Breast epithelium (tissue), 4 donors: ENCODE measurements at places on chromosomes 13 and 19. TPM values are rescaled to one million over a fixed set of nuclear protein-coding genes. Genes with fewer than 3 reads are reported as not detected.

GRCh38 chr13:95564733-95565291 lies 12.3 kb downstream of the CLDN10 start:
- DNase-seq, result no peak

Gene COL4A1
- 118 TPM for total RNA-seq

DNA sequence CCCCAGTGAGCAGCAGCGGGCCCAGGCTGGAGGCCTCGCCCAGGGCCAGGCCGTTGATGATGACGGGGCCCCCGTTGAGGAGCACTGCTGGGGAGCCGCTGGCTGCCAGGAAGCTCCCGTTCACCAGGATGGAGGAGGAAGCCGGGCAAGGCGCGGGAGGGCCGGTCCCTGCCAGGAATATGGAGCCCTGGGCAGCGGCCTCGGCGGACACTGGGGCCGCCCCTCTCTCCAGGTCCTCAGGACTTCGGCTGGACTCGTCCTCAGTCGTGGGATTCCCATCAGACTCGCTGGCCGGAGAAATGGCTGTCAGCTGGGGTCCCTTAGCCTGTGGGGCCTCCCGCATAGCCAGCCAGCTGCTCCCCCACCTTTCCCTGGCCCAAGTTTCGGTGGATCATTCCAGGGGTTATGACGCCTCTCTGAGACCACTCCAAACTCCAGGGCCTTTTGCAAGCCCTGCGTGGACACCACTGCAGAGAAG lies 2.1 kb downstream of the SIX5 start:
- DNase-seq, result no peak

DNA sequence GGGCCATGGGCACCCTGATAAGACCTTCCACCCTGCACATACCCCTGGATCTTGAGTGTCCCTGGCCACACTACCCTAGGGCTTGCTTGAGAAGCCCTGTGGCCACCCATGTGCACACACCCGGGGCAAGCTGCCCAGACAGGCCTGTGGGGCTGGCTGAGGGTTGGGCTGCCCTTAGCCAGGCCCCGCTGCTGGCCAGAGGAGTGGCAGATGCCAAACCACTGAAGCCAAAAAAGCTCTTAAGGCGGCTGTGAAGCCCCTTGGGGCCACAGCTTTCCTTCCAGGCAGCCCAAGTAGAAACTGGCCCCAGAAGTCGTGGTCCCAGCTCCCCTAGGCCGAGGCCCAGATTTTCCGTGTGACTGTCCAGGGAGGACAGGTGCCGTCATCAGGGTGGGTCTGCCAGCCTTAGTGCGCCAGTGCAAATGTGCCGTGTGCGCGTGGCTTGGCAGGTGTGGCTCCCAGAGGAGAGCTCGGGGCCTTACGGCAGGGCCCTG lies 14.8 kb downstream of the CEBPG start:
- peak; percentile 48 for DNase-seq

Gene NANOS3
- total RNA-seq, result not detected

DNA sequence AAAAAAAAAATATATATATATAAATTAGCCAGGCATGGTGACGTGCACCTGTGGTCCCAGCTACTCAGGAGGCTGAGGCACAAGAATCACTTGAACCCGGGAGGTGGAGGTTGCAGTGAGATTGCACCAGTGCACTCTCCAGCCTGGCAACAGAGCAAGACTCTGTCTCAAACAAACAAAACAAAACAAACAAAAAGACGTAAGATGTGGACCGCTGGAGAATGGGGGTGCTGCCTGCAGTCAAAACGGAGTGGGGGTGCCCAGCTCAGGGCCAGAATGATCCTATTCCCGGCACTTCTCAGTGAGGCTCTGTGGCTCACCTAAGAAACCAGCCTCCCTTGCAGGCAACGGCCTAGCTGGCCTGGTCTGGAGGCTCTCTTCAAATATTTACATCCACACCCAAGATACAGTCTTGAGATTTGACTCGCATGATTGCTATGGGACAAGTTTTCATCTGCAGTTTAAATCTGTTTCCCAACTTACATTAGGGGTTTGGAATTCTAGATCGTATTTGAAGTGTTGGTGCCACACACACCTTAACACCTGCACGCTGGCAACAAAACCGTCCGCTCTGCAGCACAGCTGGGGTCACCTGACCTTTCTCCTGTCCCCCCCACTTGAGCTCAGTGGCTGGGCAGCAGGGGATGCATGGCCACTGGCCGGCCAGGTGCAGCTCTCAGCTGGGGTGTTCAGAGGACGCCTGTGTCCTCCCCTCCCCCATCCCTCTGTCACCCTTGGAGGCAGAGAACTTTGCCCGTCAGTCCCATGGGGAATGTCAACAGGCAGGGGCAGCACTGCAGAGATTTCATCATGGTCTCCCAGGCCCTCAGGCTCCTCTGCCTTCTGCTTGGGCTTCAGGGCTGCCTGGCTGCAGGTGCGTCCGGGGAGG lies at the start of gene F7:
Gene F7 (plus strand): TSS at position 760 of the 889 bp plus-strand sequence. CDS start 51 bp downstream, at position 811.
- DNase-seq, result no peak

- DNase-seq, result no peak
Observed at GRCh38 chr13:39970177-39970846, 314.9 kb downstream of the COG6 start.

- DNase-seq, result peak; percentile 37
Observed at GRCh38 chr13:23466144-23467002, 32.9 kb upstream of the SACS start.

Gene LYPD5
- 7.2 TPM for total RNA-seq

DNA sequence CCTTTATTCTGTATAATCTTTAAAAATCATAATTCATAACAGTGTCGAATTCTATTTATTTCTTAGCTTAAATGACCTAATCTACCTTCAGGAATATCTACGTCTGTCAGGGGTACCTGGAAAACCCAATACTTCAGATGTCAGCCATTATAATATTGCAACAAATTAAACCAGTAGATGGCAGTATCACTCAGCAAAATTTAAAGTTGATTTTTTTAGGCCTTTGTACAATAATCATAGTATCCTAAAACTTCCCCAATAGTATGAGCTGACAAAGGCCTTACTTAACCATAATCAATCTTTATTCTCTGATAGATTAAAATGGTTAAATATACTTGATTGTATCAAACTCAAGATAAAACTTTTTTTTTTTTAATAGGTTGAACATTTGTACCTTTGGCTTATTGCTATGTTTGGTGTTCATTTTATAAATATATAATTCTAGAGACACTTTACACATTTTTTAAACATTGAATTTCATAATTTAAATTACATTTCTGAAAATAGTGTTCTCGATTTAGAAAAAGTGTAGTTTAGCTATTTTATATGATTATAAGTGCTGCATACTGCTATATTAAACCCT lies 830.2 kb upstream of the SPRY2 start:
- no peak for DNase-seq
